ENCODE measurements at places on chromosomes 6 and 20.
A peak's percentile ranks its signal among the peaks of the same experiment; 100 is the strongest.

GRCh38 chr20:55977690-55978459 is 27.4 kb downstream of the CBLN4 start:
- no peak for DNase-seq

DNA sequence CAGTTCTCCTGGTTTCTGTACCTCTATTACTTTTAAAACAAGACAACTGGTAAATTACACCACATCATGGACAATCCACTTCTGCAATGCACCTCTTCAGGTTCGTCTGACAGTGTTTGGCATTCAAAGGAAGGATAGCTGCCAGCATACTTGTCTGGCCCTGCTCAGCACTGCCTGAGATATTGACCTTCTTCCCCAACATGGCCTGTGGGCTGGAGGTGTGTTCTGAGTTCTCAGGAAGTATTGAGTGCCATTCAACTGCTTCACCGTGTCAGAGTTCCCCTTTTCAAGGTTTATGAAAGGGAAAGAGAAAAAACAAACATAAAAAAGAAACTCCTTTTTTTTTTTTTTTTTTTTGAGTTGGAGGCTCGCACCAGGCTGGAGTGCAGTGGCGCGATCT is 267.9 kb upstream of the SASH1 start:
- DNase-seq, result no peak

DNA sequence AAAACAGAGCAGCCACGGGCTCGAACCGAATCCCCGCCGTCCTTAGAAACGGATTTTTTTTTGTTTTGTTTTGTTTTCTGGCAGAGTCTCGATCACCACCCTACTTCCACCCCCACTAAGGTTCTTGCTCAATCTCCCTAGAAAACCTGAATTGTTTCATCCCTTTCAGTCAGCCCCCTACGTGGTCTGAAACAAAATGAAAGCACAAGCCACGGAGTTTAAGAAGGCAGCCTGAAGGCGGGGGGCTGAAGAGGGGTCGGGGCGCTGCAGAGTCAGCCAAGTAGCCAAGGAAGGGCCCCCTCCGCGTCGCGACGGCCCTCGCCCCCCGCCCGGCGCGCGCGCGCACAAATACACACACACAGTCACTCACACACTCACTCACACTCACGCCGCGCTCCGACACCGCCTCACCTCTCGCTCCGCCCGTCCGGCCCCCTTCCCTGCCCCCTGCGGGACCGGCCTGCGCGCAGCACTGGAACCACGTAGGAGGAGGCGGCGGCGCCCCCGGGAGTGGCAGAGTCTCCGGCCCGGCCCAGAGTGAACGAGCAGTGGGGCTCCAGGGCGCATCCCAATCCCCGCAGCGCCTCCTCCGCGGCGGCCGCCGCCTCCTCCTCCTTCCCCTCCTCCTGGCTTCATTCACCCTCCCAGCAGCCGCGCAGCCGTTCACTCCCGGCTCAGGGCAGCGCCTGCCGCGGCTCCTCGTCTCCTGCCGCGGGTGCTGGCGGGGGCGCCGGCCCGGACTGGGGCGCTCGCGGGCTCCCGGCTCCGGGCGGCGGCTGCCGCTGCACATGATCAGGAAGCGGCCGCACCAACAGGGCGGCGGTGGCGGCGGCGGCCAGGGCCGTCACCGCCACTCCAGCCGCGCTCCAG is 1.4 kb downstream of the ATXN1 start:
- DNase-seq, result peak; percentile 65

- DNase-seq, result no peak
These were observed 408.6 kb downstream of the RNF144B start for GRCh38 chr6:18795726-18796125.

- DNase-seq, result no peak
These were observed 211.9 kb upstream of the FUT9 start for GRCh38 chr6:95803889-95804288.

GRCh38 chr6:34181908-34182307 is 36.0 kb upstream of the GRM4 start:
- DNase-seq, result no peak
